Neural crest cell (in vitro differentiated cells): ENCODE measurements at places on chromosomes 5 and 9. TPM values are rescaled to one million over a fixed set of nuclear protein-coding genes. Genes with fewer than 3 reads are reported as not detected.

EEIG1 gene
- 53.5 and 71.1 TPM in 2 replicates for total RNA-seq

SHISAL2B gene
- 0.55 and 0.93 TPM in 2 replicates for total RNA-seq

SAXO1 gene
- total RNA-seq: 0.14 TPM in 1 of 2 replicates, not detected in the other

C9orf50 gene
- 0.26 and 0.27 TPM in 2 replicates for total RNA-seq

ANKRD33B gene
- total RNA-seq: 0.80 and 0.84 TPM in 2 replicates

HRCT1 gene
- not detected in 2 replicates for total RNA-seq

CYFIP2 gene
- total RNA-seq: 74.5 and 76.6 TPM in 2 replicates

DNA sequence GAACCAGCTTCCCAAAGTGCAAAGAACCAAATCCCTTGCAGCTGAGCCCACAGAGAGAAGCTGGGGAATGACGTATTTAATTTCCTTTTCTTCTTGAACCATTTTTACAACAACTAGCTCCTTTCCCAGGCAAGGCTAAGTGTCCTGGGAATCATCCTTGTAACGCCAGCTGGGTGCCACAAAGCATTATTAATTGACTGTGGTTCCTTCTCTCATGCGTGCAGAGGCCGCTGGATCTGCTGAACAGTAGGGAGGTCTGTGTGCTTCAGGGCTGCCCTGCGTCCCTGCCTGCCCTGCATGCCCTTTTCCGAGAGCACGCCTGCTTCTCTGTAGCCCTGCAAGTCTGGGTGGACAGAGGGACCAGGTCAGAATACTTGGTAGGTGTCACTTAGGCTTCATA is 124.1 kb upstream of the OTULINL start:
- H3K4me1 ChIP-seq: peaks cover 25% of the 10 kb centered on the region
- peaks cover 29% of the 10 kb centered on the region for H3K36me3 ChIP-seq
- no peak for DNase-seq
- no peaks in the 10 kb centered on the region for H3K27me3 ChIP-seq
- H3K4me3 ChIP-seq: peak overlapping the region; percentile 56

GRCh38 chr5:131068893-131069643 is 96.0 kb downstream of the HINT1 start:
- DNase-seq: no peak
- no peaks in the 10 kb centered on the region for H3K36me3 ChIP-seq
- H3K4me1 ChIP-seq: peaks cover 15% of the 10 kb centered on the region
- H3K27me3 ChIP-seq: no peaks in the 10 kb centered on the region

GRCh38 chr9:88742905-88743304 is 207.9 kb downstream of the NXNL2 start:
- no peak overlapping the region for H3K27ac ChIP-seq
- H3K4me3 ChIP-seq: no peak overlapping the region
- H3K27me3 ChIP-seq: peaks cover 48% of the 10 kb centered on the region
- H3K4me1 ChIP-seq: peaks cover 25% of the 10 kb centered on the region
- no peak for DNase-seq

- DNase-seq: no peak
- H3K4me3 ChIP-seq: no peak overlapping the region
- H3K36me3 ChIP-seq: no peaks in the 10 kb centered on the region
- H3K4me1 ChIP-seq: peaks cover 11% of the 10 kb centered on the region
These were observed 296.4 kb downstream of the CETN3 start for GRCh38 chr5:90113108-90113507.

- peaks cover 9% of the 10 kb centered on the region for H3K36me3 ChIP-seq
- H3K27me3 ChIP-seq: no peaks in the 10 kb centered on the region
- H3K4me1 ChIP-seq: no peaks in the 10 kb centered on the region
- H3K4me3 ChIP-seq: no peak overlapping the region
These were observed 87.1 kb upstream of the FBXW11 start for GRCh38 chr5:172093559-172093958.

DNA sequence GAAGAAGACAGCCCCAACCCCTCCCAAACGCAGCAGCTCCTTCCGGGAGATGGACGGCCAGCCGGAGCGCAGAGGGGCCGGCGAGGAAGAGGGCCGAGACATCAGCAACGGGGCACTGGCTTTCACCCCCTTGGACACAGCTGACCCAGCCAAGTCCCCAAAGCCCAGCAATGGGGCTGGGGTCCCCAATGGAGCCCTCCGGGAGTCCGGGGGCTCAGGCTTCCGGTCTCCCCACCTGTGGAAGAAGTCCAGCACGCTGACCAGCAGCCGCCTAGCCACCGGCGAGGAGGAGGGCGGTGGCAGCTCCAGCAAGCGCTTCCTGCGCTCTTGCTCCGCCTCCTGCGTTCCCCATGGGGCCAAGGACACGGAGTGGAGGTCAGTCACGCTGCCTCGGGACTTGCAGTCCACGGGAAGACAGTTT is 12.5 kb downstream of the QRFP start:
- H3K4me1 ChIP-seq: peaks cover 3% of the 10 kb centered on the region
- H3K27ac ChIP-seq: no peak overlapping the region
- H3K27me3 ChIP-seq: no peaks in the 10 kb centered on the region

GRCh38 chr5:68754536-68754935 is 339.3 kb upstream of the SLC30A5 start:
- no peak overlapping the region for H3K27ac ChIP-seq
- peaks cover 9% of the 10 kb centered on the region for H3K4me1 ChIP-seq
- no peaks in the 10 kb centered on the region for H3K27me3 ChIP-seq
- H3K4me3 ChIP-seq: no peak overlapping the region
- H3K36me3 ChIP-seq: no peaks in the 10 kb centered on the region

GRCh38 chr5:154147666-154148065 is 42.9 kb upstream of the GALNT10 start:
- no peak overlapping the region for H3K27ac ChIP-seq
- DNase-seq: no peak
- no peaks in the 10 kb centered on the region for H3K4me1 ChIP-seq
- no peak overlapping the region for H3K4me3 ChIP-seq
- no peaks in the 10 kb centered on the region for H3K27me3 ChIP-seq

GRCh38 chr5:107461770-107462169 is 209.0 kb downstream of the EFNA5 start:
- peaks cover 3% of the 10 kb centered on the region for H3K36me3 ChIP-seq
- no peak overlapping the region for H3K27ac ChIP-seq
- H3K27me3 ChIP-seq: no peaks in the 10 kb centered on the region
- no peak for DNase-seq
- H3K4me3 ChIP-seq: no peak overlapping the region

- no peak overlapping the region for H3K4me3 ChIP-seq
- H3K36me3 ChIP-seq: no peaks in the 10 kb centered on the region
- H3K27ac ChIP-seq: no peak overlapping the region
- DNase-seq: no peak
These were observed 193.7 kb upstream of the TLE4 start for GRCh38 chr9:79378107-79378506.

DNA sequence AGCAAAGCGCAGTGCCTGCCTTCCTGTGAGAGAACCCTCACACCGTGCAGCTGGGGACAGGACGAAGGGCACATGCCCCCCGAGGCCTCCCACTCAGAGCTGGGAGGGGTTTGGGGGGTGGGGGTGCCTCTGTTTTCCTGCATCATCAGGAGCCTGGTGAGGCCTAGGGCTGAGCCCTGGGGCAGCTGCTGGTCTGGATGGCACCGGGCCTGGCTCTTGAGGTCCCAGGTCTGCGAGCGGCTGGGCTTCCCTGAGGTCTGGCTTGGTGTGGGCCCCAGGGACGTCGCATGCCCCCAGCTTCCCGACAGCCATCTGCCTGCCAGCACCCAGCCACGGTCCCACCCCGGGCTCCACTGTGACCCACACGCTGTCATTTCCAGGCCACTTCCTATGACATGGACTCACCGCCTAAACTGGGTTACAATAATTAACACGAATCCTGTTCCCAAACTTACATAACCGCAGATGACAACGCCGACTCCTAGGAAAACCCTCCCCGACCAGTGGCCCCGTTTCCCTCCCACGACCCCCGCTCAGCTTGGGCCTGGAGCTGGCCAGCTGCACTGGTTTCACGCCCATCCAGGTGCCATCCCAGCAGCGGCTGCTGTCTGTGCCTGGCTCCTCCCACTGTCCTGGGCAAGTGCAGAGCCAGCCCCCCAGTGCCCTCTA is 8.7 kb downstream of the NACC2 start:
- H3K36me3 ChIP-seq: no peaks in the 10 kb centered on the region
- H3K27ac ChIP-seq: no peak overlapping the region
- H3K27me3 ChIP-seq: no peaks in the 10 kb centered on the region
- DNase-seq: no peak
- H3K4me1 ChIP-seq: peaks cover 12% of the 10 kb centered on the region

DNA sequence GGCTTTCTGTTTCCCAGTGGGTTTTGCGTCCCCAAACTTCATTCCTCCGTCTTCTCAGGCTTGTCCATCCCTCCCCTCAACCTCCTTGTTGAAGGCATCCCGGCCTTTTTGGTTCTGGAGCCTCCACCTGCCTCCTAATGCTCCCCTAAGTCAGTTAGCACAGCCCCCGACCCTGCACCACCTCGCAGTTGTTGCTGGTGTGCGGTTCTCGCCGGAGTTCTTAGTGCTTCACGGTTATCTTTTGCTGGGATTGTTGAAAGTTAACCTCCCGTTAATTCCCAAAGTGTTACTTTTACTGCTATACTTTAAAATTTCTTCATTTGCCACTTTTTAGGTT is 447 bp downstream of the UBLCP1 start:
- peaks cover 26% of the 10 kb centered on the region for H3K36me3 ChIP-seq
- H3K27ac ChIP-seq: peak overlapping the region; percentile 76
- peak overlapping the region; percentile 92 for H3K4me3 ChIP-seq
- H3K27me3 ChIP-seq: peaks cover 27% of the 10 kb centered on the region
- peaks cover 21% of the 10 kb centered on the region for H3K4me1 ChIP-seq
- DNase-seq: no peak

DNA sequence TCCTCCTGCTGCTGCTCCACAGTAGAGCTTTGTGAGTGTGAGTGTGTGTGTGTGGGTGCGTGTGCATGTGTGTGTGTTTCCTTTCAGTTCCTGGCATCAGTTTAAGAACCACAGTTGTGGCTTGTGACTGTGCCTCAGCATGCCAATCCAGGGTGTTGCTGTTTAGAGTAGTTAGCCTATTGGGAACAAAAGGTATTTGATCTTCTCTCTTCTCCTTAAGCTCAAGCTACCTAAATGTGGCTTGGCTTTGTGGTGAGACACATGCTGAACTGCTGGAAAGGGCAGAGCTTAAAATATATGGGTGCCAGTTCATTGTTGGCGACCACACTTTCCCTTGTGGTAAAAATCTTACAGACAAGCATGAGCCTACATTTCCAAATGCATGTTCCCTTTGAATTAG is 116.6 kb upstream of the BNC2 start:
- H3K27ac ChIP-seq: no peak overlapping the region
- no peak for DNase-seq
- H3K4me1 ChIP-seq: peaks cover 15% of the 10 kb centered on the region
- H3K4me3 ChIP-seq: no peak overlapping the region
- H3K36me3 ChIP-seq: no peaks in the 10 kb centered on the region

GRCh38 chr9:87322840-87323635 is 174.6 kb upstream of the DAPK1 start:
- no peak overlapping the region for H3K4me3 ChIP-seq
- peaks cover 18% of the 10 kb centered on the region for H3K27me3 ChIP-seq

DNA sequence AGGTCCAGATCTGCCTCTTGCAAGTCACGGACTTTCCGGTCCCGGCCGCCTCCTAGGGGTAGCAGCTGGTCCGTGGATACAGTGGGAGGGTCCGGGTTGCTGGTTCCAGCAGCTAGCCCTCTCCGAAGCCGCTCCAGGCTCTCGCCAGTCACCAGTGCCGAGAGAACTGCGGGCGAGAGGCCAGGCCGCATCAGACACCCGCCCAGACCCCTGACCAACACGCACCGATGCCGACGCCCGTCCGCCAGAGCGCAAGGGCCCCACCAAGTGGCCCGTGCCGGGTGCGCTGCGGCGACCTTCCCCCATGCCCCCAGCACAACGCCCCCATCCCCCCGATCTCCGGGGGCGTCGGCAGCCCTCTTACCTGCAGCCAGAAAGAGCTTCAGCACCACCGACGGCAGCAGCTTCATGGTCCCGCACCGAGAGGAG is 470 bp downstream of the HBEGF start:
- H3K4me1 ChIP-seq: peaks cover 18% of the 10 kb centered on the region
- peaks cover 25% of the 10 kb centered on the region for H3K27me3 ChIP-seq
- H3K27ac ChIP-seq: no peak overlapping the region
- peak overlapping the region; percentile 86 for H3K4me3 ChIP-seq
- no peaks in the 10 kb centered on the region for H3K36me3 ChIP-seq

- H3K27me3 ChIP-seq: no peaks in the 10 kb centered on the region
- no peak overlapping the region for H3K4me3 ChIP-seq
- no peaks in the 10 kb centered on the region for H3K4me1 ChIP-seq
- peaks cover 11% of the 10 kb centered on the region for H3K36me3 ChIP-seq
These were observed 148.2 kb downstream of the FBXL17 start for GRCh38 chr5:108233617-108234155.

DNA sequence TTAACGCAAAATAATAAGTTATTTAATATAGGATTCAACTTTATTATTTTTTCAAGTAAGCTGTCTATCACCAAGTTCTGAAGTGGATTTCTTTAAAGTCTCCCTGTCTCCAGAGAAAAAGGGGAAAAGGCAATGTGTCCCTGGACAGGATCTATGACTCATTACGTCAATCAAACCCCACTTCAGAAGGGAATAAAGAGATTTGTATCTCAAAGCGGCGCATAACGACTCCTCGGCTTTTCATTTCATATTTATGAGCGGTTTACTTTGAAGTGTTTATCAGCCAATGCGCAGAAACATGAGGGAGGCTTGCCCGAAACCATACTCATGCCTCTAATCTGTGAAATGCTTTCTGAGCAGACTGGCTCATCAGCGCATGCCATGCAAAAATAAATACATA is 938.6 kb upstream of the WWC1 start:
- H3K36me3 ChIP-seq: peaks cover 2% of the 10 kb centered on the region
- peaks cover 46% of the 10 kb centered on the region for H3K4me1 ChIP-seq
- H3K4me3 ChIP-seq: peak overlapping the region; percentile 58
- DNase-seq: no peak

GRCh38 chr5:55934115-55934613 is 60.6 kb downstream of the IL6ST start:
- no peaks in the 10 kb centered on the region for H3K27me3 ChIP-seq
- no peak for DNase-seq
- no peaks in the 10 kb centered on the region for H3K4me1 ChIP-seq

DNA sequence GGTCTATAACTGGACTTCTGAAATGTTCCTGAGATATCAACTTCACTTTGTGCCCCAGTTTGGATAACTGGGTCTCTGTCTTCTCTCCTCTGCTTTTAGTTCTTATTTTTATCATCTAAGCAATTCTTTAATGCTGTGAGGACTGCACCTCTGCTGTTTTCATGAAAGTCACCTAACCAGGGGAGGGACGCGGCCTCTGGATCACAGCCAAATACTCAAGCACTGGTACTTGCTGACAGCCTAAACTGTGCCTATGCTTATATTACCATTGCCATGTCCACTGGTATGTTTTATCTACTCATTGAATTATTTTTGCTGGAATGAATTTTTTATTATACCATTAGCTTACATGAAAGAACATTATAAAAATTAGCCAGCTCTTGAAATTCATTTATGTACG is 674.0 kb downstream of the DMRTA1 start:
- no peak overlapping the region for H3K4me3 ChIP-seq
- no peaks in the 10 kb centered on the region for H3K4me1 ChIP-seq
- H3K27me3 ChIP-seq: no peaks in the 10 kb centered on the region
- no peaks in the 10 kb centered on the region for H3K36me3 ChIP-seq
- H3K27ac ChIP-seq: no peak overlapping the region

GRCh38 chr5:37575541-37576489 is 196.7 kb downstream of the WDR70 start:
- no peaks in the 10 kb centered on the region for H3K27me3 ChIP-seq
- H3K27ac ChIP-seq: no peak overlapping the region
- no peak overlapping the region for H3K4me3 ChIP-seq
